SW 1271 (cell line): ENCODE measurements at places on chromosomes 1 and 21.

GRCh38 chr1:83742446-83742845, 256.5 kb downstream of the TTLL7 start:
- no peak for DNase-seq

- DNase-seq = no peak
Observed at GRCh38 chr21:35102488-35103371, 53.6 kb upstream of the RUNX1 start.

DNA sequence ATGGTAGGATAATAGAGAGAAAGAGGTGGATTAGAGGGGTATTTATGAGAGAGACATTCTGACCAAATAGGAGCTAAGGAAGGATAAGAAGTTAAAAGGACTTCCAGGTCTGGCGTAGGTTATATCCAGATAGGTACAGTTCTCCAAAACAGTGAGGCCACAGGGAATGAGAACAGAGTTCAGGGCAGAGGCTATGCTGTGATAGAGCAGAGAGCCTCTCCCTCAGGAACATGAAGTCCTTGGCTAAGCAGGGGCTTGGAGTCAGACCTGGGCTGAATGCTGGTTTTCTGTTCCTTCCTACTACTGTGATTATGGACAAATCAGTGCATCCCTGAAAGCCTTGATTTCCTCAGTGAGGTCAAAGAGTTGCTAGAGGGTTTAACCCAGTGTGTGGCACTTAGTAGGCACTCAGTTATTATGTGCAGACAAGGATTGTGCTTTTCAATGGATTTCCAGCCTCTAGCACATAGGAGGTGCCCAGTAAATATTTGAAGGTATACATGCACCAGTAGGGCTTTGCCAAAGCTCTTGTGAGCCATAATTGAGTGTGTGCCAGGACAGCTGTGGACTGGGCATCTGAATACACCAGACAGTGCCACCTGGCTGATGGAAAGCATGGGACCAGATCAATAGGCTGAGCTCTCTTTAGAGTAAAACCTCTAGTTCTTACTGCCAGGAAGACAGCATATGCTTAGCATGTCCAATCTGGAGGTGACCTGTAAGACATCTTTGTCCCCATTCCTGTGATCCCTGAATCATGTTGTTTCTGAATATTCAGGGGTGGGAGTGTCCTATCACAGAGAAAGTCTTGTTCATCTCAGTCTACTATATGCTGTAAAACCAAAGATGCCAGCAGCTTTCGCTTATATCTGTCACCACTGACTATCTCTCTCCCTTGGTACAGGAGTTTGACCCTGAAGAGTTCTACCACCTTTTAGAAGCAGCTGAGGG, 111.1 kb downstream of the PIK3R3 start:
- DNase-seq = no peak

- no peak for DNase-seq
Observed at GRCh38 chr1:25257196-25257595, 9.9 kb upstream of the RSRP1 start.
